ENCODE measurements at places on chromosomes 6 and 20.

- DNase-seq, result no peak
Observed at GRCh38 chr6:5102267-5102970, 17.3 kb downstream of the PPP1R3G start.

- no peak for DNase-seq
Observed at GRCh38 chr20:9617940-9618339, 103.5 kb downstream of the LAMP5 start.

- DNase-seq, result no peak
Observed at GRCh38 chr6:41625442-41625841, 12.8 kb upstream of the MDFI start.

DNA sequence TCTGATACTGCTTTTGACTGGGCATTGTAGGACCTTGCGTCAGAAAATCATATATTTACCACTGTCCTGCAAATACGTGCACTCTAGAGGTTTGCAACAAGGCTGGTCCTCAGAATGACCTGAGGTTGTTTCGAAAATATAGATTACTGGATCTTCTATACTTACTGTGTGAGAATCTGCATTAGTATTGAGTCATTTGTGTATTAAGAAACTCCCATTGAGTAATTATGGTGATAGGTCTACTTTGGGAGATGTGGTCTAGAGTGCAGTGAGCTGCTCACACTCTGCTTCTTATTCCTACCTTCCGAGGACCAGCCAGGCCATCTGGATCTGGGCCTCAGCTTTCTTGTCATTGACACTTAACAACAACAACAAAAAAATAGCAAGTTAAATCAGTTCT lies 9.6 kb downstream of the KLHL32 start:
- DNase-seq, result no peak

- DNase-seq, result no peak
Observed at GRCh38 chr6:1107578-1107977, 204.3 kb upstream of the FOXQ1 start.

GRCh38 chr6:57182017-57182432 lies 9.9 kb downstream of the BAG2 start:
- no peak for DNase-seq

GRCh38 chr20:42352096-42352495 lies 733.9 kb upstream of the CHD6 start:
- no peak for DNase-seq

GRCh38 chr6:157806131-157806855 lies 16.8 kb upstream of the SNX9 start:
- DNase-seq, result no peak

DNA sequence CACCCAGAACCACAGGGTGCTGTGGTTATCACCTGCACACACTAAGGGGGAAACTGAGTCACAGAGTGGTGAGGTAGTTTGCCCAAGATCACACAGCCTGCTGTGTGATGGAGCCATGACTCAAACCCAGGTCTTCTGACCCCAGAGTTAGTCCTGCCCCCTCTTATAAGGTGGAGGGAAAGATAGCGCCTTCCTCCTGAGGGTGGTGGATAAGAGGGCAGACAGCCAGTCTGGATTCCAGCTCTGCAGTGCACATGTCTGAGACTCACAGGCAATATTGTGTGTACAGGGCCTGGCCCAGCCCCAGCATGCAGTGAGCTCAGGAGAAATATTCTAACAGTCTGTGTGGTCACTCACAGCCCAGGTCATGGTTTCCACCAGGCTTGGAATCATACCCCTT lies 393.7 kb downstream of the CDH4 start:
- DNase-seq, result no peak

GRCh38 chr20:43294031-43294430 lies 104.3 kb upstream of the PTPRT start:
- no peak for DNase-seq

DNA sequence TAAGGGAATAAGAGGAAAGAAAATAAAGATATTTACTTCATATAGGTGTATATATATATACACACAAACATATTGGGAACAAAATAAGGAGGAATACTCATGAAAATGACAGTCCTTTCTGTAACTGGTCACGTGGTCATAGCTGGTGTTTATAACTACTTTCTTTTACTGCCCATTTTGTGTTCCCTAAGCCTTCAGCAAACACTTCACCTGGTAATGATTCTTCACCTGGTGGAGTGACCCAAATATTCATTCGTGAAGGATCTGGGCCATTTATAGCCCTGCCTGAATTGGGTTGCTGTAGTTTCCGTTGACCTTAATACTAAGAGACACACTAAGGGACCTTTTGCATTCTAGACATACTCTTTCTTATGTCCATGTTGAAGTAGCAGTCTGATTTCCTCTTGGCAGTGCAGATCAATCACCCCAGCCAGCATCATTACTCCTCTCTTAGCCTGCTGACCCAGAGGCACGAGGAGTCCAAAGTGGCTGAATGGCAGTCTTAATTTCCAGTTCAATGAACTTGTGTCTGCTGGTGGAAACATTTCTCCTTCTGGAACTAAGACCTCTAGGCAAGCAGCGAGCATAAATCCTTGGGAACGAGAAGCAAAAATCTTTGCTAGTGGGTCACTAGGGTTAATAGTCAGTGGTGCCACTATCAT lies 39.9 kb upstream of the IYD start:
- DNase-seq, result no peak

- DNase-seq, result no peak
Observed at GRCh38 chr6:154572556-154572955, 62.1 kb upstream of the CNKSR3 start.

DNA sequence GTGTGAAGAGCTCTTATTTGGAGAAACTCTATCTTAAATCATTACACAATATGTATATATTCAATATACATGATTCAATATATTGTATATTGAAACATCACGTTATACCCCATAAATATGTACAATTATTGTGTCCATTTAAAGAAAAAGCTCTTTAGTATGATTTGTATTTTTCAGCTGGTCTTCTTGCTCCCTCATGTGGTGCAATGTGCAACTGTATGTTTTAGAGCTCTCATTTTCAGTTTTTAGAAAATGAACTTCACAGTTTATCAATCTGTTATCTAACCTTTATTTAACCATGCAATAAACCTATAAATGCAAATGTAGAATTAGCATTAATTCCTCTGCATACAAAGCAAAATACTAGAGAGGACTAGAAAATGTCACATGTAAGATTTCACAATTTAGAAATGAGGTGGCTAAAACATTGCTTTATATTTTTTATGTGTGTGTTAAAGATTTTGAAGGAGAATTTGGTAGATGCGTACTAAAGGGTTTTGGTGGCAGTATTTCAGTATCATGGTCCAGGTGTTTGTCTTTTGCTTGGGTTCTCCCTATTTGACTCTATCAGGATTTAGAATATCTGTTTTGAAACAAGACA lies 167.1 kb downstream of the PHF3 start:
- DNase-seq, result no peak

- DNase-seq, result no peak
Observed at GRCh38 chr6:34810936-34811632, 19.2 kb downstream of the BLTP3A start.

GRCh38 chr6:5094327-5094726 lies 9.2 kb downstream of the PPP1R3G start:
- no peak for DNase-seq

DNA sequence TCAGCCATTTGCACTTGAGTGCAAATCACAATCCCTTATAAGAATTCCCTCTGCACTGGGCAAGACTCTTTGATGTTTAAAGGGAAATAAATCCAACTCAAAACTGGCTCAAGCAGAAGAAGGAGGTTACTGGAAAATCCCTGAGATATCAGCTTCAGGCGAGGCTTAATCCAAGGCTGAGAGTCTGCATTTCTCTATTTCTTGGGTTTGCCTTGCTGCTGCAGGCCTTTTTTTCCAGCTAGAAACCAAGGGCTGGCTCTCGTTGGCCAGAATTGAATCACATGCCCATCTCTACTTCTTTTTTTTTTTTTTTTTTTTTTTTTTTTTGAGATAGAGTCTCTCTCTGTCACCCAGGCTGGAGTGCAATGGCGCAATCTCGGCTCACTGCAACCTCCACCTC lies 11.7 kb downstream of the HCK start:
- no peak for DNase-seq

DNA sequence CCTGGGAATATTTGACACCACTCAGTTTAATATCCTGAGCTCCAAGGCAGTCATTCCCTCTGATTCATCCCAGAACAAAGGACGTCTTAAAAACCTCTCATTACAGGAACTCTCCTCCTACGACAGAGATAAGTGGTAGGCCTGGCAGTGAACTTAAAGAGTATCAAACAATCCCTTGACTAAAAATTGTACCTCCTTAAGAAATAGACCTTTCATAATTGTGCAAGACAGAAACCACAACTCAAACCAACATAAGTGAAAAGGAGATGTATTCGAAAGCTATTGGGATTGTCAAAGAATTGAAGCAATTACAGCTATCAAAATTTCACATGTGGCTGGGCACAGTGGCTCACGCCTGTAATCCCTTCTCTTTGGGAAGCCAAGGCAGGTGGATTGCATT lies 19.1 kb upstream of the BNIP5 start:
- DNase-seq, result no peak

- no peak for DNase-seq
Observed at GRCh38 chr20:20856306-20856705, 143.9 kb upstream of the RALGAPA2 start.

DNA sequence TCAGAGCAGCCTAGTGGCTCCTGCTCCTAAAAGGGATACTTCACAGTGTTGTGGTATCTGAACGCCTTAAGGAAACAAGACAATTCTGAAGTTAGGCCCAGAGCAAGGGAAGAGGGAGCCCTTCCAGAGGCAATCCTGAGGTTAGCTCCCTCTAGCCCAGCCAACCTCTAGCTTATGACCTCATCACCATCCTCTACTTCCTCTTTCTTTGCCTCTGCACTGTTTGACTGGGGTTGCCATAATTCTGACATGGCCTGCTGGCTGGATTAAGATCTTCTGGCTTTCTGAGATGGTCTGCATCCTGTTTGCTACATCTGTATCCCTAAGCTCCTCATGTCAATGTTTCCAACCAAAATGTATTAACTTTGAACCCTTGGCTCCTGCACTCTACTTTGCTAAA lies 23.3 kb upstream of the BMP2 start:
- DNase-seq, result no peak

GRCh38 chr20:12860619-12861247 lies 148.0 kb upstream of the SPTLC3 start:
- DNase-seq, result no peak

Data from activated CD4-positive, CD25-positive, alpha-beta regulatory T cell (primary cell).